HS-5 (cell line): ENCODE measurements at places on chromosomes 13 and 19.

- no peak for DNase-seq
Observed at GRCh38 chr13:108985166-108985565, 355.8 kb downstream of the MYO16 start.

DNA sequence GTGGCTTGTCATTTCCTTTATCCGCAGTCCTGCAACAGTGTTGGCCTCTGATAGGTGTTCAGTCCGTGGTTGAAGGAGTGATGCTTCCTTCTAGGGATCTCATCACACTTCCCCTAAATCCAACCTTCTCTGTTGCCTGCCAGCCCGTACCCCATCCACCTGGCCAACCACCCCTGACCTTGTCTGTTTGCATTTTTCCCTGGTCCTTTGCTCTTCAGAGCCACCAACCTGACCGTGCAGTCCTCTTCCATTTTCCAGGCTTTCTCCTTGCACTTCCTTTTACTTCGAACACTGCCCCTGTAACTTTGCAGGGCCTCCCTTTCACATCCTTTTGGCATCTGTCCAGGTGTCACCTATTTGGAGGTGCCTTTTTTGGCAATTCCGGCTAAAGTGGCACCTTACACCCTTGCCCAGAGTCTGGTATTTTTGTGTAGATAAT lies 696 bp downstream of the ZNF460 start:
- no peak for DNase-seq

DNA sequence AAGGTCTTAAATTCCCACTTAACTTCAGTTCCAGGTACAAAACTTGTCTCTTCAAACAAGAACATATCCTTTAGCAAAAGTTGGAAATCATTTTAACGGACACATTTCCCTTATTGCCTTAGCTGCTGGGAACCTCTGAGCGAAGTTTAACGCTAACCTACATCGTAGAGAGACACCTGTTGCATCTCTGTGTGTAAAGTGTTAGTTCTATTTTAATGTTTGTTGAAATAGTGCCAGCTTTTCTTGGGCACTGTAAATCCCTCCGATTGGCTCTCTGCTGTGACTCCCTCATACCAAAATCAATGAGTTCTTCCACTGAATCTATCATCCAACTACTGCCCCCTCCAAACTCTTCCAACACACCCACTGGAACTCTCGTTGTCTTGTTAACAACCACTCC lies 2.3 kb upstream of the HIF3A start:
- no peak for DNase-seq

GRCh38 chr19:46985542-46986415 lies 33.9 kb upstream of the NPAS1 start:
- no peak for DNase-seq

GRCh38 chr13:101919541-101920181 lies 467.2 kb downstream of the ITGBL1 start:
- DNase-seq = no peak

GRCh38 chr19:16901491-16902175 lies 12.8 kb downstream of the F2RL3 start:
- DNase-seq = no peak

DNA sequence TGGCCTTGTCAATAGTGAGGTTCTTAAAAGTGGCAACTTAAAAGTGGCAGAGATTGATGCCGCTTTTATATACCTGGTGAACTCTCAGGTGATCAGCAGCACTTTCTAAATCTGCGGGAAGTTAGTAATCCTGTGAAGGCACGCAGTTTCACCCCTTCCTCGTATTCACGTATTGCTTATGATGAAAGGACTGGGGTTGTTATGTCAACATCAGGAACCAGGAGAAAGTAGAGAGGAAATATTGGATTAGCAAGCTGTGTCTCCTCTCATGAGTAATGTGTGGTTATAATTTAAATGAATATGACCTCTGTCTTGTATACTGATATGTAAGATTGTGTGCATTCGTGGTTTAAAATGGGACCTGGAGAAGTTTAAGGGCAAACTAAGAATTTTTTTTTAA lies 544.6 kb downstream of the SLITRK6 start:
- DNase-seq = no peak

GRCh38 chr13:106100171-106100919 lies 435.1 kb downstream of the EFNB2 start:
- no peak for DNase-seq

GRCh38 chr13:108425056-108425455 lies 155.5 kb downstream of the TNFSF13B start:
- no peak for DNase-seq

DNA sequence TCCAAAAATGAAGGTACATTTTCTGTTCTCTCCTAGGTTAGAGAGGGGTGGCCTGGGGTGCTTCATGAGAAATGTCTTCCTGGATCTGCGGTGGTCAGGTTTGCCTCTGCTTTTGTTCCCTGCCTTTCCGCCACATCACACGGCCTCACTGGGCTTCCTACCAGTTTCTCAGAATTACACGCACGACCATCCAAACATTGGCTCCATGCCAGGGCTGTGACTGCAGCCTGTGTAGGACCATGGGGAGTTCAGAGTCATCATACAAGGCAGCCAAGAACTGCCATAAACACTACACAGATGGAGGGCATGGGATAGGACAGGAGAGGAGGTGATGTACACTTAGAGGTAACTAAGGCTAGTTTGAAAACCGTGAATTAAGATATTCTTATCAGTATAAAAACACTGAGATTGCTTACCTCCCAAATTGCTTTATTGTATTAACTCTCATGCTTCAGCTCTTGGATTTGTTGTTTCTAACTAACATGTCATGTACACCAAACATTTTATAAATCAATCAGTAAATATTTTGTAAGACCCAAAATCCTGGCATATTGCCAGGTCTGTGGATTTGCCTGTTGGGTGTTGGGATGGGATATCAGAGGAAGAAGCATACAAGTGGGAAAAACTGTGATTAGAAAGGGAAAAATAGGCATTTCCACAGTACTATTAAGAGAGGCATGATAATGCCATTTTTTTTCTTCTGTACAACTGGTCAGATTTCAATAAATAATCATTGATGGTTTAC lies 45.2 kb downstream of the CDADC1 start:
- DNase-seq = no peak

GRCh38 chr13:35884211-35884760 lies 246.9 kb downstream of the DCLK1 start:
- DNase-seq = no peak

DNA sequence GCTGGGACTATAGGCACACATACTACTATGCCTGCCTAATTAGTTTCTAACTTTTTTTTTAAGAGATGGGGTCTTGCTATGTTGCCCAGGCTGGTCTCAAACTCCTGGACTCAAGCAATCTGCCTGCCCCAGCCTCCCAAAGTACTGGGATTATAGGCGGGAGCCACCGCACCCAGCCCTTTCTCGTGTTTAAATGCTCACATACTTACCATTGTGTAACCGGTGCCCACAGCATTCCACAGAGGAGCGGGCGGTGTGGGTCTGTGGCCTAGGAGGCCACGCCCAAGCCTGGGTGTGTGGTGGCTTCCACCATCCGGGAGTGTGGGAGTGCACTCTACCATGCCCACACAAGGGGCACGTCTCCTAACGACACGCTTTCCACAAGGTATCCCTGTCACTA lies 7.7 kb downstream of the LMNB2 start:
- no peak for DNase-seq

GRCh38 chr13:43543331-43543730 lies 243.4 kb downstream of the ENOX1 start:
- peak; percentile 10 for DNase-seq

- no peak for DNase-seq
Observed at GRCh38 chr13:110197026-110197425, 109.9 kb downstream of the COL4A1 start.

- no peak for DNase-seq
Observed at GRCh38 chr13:45434556-45435371, 16.6 kb upstream of the SLC25A30 start.

DNA sequence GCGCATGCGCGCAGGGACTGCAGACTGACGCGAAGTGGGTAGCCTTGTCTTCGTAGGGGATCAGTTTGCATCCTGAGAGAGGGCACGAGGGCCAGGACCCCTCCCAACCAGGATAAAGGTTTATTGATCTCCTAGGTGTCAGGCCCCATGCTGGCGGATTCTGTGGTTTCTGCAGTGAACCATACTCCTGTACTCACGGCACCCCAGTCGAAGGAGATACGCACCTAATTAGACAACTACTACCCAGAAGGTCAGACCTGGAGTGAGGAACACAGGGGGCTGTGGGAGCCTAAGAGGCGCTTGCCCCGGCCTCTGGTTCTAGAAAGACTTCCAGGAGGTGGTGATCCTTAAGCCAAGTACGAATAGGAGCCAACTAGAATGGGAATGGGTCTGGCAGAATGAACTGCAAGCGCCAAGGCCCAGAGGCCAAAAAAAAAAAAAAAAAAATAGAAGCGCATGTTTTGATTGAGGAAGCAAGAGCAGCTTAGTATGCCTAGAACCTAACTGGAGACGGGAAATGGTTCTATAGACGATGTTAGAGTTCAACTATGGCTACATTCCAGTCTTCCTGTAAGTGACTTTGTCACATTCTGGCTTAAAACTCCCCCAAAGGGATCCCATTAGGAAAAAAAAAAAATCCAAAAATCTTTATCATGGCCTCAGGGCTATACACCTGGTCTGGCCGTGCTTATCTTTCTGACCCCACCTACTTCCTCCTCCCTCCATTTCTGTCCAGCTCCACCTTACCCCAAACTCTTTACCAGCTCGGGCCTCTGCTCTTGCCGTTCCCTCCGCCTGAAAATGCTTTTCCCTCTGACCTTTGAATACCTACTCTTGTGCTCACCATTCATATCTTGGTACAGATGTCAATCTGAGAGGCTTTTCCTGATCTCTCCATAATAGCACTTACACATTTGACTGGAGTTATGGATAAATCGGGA lies 902 bp upstream of the ZNF428 start:
- DNase-seq = no peak

DNA sequence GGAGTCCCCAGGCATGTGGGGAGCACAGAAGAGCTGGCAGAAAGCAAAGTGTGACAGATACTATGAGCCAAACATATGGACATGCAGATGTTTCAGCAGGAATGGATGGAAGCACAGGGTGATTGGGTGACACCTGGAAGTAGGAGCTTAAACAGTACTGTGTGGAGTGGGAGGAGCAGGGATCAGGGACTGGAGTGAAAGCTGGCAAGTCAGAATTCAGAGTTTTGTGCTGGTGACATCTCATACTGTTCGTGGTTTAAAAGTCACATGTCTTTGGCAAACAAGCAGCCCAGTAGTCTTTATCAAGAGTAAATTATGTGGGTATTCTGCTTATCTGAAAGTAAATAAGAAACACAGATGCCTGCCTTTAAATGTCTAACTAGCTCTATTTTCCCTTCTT lies 408.2 kb downstream of the COG6 start:
- DNase-seq = no peak

DNA sequence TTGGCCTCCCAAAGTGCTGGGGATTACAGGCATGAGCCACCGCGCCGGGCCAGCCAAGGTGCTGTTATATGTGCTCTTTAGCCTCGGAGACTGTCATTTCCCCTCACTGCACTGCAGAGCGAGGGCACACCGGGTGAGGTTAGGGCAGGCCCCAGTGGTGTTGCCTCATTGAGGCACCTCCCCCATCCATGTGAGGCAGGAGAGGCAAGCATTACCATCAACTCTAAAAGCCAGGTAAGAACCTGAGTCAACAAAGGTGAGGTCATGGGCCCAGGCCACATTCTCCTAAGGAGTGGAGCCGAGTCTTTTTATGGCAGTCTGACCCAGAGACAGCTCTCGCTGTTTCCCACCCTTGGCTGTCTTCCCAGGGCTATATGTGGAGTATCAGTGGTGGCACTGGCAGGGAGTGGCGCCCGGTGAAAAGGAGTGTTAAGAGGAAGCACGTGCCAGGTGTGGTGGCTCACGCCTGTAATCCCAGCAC lies 10.9 kb downstream of the B3GNT8 start:
- no peak for DNase-seq

DNA sequence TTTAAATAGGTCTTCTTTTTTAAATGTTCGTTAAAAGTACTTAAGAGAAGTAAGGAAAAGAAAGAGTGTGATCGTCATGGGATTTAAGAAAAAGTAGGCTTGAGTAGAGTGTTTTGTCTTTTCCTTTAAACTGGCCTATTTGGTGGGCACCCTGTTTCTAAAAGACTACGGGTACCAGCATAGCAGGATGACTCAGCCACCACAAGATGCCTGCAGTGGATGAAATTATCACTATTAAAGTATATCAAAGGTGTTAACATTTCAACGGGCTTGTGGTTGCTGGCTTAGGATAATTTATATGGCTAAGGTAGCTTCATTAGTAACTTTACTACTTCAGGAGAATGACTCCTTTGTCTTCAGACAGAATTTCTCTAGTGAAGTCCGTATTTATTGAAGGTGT lies 112.6 kb downstream of the STARD13 start:
- DNase-seq = no peak

GRCh38 chr13:41601718-41602445 lies 144.5 kb downstream of the RGCC start:
- no peak for DNase-seq

DNA sequence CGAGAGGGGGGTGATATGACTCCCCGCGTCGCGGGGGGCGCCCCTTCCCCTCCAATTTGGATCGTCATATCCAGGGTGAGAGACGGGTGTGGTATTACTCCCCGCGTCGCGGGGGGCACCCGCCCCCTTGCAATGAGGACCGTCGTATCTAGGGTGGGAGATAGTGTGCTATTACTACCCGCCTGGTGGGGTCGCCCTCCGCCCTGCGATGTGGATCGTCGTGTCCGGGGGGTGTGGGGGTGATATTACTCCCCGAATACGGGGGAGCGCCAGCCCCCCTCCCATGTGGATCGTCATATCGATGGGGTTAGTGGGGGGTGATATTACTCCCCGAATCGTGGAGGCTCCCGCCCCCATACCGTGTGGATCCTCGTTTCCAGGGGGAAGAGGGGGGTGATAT lies 29.2 kb upstream of the RGCC start:
- no peak for DNase-seq

- DNase-seq = no peak
Observed at GRCh38 chr13:111460548-111461444, 140.4 kb downstream of the TEX29 start.
